Prostate gland (tissue), 2 donors: ENCODE measurements at places on chromosomes 16 and 17. TPM values are rescaled to one million over a fixed set of nuclear protein-coding genes. Genes with fewer than 3 reads are reported as not detected.

DNA sequence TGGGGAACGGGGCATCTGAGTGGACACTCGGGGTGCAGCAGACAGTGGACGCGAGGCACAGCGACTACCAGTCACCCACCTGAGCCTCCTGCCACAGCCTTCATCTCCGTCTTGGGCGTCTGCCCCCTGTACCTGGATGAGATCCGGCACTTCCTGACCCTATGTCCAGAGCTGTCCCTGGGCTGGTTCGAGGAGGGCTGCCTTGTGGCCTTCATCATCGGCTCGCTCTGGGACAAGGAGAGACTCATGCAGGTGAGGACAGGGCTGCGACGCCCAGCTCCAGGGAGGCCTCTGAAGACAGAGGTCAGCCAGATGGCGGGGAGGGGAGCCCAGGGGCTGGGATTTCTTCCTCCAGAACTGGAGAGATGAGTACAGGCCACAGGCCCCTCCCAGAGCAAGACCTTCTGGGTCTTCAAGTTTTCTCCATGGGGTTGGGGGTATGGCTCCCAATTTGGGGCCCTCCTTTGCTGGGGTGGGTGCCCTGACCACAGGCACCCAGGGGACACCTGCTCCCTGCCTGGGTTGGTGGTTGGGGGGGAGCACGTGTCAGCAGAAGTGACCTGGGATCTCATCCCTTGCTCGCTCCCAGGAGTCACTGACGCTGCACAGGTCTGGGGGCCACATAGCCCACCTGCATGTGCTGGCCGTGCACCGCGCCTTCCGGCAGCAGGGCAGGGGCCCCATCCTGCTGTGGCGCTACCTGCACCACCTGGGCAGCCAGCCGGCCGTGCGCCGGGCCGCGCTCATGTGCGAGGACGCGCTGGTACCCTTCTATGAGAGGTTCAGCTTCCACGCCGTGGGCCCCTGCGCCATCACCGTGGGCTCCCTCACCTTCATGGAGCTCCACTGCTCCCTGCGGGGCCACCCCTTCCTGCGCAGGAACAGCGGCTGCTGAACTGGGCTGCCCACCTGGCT is 1.9 kb downstream of the AANAT start:
- DNase-seq, result no peak

Gene SLC16A13
- total RNA-seq, result 1.7 TPM

DNA sequence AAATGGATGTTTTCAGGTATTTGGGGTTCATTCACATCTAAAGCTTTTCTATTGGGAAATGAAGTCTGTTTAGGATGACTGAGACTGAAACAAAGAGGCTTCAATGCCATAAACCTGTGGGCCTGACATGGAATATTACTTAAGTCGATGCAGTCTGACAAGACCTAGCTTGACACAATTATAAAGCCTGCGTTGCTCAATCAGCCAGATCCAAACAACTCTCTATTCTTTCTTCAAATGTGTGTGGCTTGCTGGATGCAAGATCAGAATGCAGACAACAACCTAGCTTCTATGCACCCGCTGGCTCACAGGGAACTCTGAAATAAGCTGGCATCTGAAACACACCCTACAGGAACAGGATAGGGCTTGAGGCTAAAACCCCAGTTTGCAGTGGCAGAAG is 40.0 kb downstream of the RFFL start:
- DNase-seq, result peak; percentile 33

DNA sequence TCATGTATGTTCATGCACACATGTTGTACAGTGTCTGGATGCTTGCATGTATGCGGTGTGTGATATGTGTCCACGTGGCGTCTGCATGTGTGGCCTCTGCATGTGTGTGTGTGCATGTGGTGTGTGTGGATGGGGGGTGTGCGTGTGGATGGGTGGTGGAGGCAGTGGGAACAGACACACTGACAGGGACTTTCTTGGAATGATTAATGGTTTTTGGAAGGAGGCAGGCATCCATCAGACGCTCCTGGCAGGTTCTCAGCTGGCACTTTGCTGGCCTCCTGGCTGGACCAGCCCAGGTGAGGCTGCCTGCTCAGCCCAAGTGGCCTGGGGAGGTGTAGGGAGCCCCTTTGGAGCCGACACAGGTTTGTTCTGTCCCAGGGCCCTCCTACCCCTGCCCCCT is 121.2 kb upstream of the CIBAR2 start:
- no peak for DNase-seq

Gene TOM1L1
- total RNA-seq, result 81.3 TPM

DNA sequence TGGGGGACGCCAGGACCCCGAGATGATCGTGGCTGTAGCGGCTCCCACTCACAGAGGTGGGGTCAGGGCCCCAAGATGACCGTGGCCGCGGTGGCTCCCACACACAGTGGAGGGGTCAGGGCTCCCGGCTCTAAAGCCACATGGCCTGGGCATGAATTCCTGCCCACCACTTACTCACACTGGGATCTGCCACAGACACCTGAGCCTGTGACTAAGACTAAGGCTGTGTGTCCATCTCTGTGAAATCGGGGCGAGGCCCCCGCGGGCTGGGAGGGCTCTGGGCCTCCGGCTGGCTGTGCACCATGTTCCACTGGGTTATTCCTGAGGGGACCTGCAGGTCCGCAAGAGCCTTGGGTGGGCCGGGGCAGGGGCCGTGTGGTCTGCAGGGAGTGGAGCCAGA is 18.5 kb downstream of the ZFPM1 start:
- DNase-seq, result no peak
